ENCODE measurements at places on chromosomes 5 and 9.

DNA sequence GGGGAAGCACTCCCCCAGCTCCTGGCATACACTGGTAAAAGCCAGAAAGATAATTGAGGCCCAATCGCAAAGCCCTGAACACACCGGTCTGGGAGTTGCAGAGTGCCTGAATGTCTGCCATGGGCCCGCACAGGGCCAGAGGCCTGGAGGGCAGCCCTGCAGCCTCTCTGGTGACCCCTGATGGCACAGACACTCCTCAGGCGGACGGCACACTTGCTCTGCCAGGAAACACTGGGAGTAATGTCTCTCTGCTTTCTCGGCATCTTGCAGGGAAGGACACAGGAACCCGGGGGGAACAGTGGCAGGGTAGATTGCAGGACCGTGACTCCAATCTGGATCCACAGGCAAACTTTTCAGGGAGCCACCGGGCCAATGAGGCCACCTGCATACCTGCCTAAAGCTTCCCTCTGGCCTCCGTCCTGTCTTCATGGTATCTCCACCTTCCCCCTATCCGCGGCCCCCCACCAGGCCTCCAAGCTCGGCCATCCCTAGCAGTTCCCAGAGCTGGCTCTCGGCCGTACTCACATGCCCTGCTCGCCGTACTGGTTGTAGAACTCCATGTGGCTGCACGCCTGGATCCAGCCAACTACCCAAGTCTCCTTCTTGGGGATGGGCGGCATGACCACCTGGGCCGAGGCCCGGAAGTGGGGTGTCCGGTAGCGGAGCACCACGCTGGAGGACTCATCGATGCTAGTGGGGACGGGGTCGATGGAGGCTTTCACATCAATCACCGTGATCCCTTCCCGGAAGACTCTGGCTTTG, 797 bp downstream of the FAM78A start:
- no peak for DNase-seq

DNA sequence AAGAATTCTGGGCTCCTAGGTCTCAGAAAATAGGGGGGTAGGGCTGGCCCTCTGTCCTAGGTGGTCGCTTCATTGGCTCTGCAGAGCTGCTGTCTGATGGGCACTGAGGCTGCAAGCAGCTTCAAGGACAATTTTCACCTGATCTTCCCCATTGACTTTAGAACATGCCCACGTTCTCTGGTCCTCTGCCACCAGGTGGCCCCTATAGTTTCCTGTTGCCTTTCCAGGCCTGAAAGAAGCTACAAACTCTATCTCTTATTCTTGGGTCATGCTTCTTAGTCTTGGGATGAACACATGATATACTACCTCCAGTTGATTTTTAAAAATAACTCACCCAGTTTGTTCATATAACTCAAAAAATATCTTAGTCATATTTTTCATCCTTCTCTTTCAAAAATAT, 26.3 kb downstream of the SPZ1 start:
- no peak for DNase-seq

- no peak for DNase-seq
Observed at GRCh38 chr5:149019679-149020078, 43.2 kb downstream of the SH3TC2 start.

GRCh38 chr9:107294756-107295155, 11.7 kb downstream of the RAD23B start:
- DNase-seq: no peak

- DNase-seq: peak; percentile 59
Observed at GRCh38 chr5:14109041-14109747, 33.9 kb upstream of the TRIO start.

DNA sequence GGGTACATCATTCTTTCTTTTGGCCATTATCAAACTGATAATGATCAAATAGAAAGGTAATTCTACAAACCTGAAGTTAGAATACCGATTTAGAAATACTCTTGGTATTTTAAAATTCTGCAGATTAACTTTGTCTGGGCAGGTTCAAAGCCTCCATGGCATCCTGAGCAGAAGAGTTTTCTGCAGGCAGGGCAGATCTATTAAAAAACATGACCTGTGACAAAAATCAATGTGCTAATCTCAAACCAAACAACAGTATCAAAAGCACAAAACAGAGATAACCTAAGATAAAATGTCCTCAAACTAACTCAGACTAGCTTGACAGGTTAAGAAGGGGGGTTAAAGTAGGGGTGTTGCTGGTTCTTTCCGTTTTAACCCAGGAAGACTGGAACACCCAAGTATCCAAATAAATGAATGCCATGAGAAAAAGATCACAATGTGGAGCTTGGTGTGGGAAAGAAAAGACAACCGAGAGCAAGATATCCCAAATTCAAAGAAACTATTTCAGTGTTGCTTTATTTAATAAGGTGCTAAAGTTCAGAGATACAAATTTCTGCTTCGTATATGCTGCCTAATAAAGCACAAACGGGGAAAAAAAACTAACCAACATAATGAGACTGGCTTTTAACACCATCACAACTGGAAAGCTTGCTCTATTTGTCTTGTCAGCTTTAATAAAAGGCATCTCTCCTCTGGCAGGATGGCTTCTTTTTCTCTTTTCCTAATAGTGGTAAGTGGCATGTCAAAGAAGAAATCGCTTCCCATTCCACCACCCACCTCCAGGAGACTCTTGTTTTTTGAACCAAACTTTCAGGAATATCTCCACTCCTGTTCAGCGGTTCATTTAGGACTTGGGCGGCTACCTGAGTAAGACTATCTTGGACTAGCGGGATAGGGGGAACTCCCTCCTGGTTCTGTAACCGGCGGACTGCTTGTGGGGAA, 2.3 kb downstream of the EFNA5 start:
- DNase-seq: no peak

DNA sequence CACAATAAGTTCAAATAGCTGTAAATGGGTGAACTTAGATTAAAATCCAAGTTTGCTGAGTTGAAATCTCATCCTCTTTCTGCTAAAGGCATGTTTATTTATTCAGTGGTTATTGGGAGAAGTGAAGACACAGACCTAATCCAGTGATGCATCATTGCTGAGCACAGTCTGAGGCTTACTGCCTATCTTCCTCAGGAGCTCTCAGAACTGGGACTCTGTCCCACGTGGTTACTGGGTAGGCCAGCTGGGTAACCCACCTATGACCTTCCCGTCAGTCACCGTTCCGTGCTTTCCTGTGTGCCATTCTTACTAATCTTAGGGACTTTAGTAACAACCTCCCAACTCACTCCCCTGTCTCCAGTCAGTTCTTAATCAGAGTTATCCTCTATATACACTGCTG, 226.8 kb upstream of the ATP10B start:
- DNase-seq: no peak

DNA sequence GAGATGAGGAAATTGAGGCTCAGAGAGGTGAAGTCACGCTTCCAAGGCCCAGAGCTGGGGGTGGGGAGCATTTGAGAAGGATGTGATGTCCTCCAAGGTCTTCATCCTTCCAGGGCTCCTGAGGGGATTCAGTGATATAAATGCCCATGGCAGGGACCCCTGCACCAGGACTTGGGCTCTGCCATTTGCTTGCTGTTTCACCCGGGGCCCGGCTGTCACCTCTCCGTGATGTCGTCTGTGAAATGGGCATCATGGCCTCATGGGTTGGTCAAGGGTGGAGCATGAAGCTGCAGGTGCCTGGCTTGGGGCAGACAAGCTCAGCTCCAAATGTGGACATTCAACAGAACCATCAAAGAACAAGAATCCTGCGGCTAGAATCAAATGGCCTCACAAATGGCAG, 253.1 kb downstream of the PBX3 start:
- no peak for DNase-seq

- no peak for DNase-seq
Observed at GRCh38 chr5:84725946-84726570, 341.4 kb upstream of the EDIL3 start.

GRCh38 chr5:116764941-116765340, 190.3 kb upstream of the SEMA6A start:
- no peak for DNase-seq

DNA sequence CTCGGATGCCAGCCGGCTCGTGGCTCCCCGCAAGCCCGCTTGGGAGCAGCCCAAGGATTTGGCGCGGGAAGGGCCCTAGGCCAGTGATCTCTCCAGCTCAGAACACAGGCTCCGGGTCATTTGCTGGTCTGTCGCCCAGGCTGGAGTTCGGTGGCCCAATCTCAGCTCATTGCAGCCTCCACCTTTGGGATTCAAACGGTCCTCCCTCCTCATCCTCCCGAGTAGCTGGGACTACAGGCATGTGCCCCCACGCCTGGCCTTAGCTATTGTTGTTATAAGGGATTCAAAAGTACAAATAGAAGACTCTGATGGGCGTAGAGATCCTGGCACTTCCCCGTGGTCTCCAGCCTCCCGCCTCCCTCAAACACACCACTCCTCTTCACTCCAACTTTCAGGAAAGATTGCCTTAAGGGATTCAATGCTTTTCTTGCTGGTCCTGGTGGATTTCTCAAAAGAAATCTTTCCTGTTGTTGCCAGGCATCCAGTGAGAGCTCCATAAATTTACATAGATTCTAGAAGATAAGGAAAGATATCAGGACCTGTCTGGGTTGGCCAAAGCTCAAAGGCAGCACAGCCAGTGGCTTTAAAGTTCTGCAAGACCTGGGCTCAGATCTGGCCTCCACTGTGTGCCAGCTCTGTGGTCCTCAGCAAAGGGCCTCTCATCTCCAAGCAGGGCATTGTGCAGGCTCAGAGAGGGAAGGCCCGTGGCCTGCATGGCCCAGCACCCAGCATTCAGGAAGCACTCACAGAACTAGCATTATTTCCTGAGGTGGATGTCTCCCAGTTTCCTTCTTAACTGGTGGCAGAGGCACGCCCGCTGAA, 1.0 kb downstream of the AIF1L start:
- DNase-seq: no peak

GRCh38 chr5:125411071-125411743, 664.8 kb upstream of the ZNF608 start:
- DNase-seq: no peak

GRCh38 chr5:157611571-157612476, 36.2 kb upstream of the ADAM19 start:
- no peak for DNase-seq

DNA sequence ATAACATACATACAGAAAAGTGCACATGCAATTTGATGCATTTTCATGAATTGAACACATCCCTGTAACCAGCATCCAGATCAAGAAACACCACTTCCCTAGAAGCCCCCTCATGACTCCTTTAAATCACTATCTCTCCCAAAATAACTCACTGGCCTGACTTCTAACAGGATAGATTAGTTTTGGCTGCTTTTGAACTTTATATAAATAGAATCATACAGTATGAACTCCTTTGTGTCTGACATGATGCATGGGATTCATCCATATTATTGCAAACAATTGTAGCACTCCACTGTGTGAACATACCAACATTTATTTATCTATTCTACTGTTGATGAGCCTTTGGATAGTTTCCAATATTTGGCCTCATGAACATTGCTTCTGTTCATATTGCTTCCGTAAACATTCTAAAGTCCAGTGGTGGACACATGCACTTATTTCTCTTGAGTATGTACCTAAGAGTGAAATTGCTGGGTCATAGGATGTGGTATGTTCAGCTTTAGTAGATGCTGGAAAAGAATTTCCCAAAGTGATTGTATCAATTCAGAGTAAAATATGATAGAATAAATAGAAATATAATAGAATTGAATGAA, 148.7 kb upstream of the GDNF start:
- no peak for DNase-seq

DNA sequence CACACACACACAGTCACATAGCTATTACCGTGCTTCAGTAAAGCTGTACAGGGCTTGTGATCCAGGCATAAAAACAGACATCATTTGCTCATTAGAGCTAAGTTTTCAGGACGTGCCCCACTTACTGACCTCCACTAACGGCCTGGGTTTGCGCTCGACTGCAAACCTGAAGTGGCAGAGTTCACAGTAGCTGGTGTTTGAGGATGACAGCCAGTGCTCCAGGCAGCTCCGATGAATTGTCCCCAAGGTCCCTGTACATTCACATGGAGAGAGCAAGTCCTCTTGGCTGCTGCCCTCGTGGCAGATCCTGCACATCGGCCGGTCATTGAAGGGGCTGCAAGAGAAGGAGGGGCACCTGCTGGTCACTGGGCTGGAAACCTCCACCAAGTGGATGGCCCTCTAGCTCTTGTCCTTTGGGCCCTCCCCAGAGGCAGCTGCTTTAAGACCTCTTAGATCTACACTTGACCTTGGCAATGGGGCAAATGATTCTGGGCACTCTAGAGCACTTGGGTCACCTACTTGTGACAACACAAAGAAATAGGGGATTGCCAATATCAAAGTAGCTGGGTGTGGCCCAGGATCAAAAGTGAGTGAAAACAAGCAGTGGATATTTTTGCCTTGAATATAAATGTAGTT, 115.4 kb downstream of the MARCHF3 start:
- DNase-seq: no peak

DNA sequence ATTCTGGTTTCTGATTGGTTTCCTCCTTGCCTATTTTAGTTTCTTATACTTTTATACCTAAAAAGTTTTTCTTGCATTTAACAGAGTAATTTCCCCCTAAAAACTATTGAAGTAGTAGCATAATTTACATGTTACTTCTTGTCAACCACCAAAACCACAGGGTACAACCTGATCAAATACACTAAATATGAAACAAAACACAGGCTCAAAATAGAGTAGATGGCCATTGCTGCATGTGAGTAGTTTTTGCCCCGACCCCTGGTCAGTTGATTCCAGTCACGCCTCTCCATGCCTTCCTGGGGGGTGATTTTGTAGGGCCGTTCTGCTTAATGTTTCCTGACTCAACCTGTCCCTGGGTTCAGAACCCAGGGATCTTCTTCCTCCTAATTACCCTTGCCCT, 101.8 kb downstream of the TLE4 start:
- DNase-seq: no peak

- DNase-seq: no peak
Observed at GRCh38 chr5:138956801-138957200, 81.7 kb upstream of the LRRTM2 start.

- no peak for DNase-seq
Observed at GRCh38 chr5:80763211-80763610, 108.4 kb upstream of the DHFR start.

- no peak for DNase-seq
Observed at GRCh38 chr5:135738564-135738875, 95.9 kb upstream of the SLC25A48 start.

GRCh38 chr9:83355729-83356151, 182.5 kb downstream of the FRMD3 start:
- no peak for DNase-seq

GRCh38 chr5:132222649-132223038, 5.0 kb downstream of the P4HA2 start:
- DNase-seq: no peak

DNA sequence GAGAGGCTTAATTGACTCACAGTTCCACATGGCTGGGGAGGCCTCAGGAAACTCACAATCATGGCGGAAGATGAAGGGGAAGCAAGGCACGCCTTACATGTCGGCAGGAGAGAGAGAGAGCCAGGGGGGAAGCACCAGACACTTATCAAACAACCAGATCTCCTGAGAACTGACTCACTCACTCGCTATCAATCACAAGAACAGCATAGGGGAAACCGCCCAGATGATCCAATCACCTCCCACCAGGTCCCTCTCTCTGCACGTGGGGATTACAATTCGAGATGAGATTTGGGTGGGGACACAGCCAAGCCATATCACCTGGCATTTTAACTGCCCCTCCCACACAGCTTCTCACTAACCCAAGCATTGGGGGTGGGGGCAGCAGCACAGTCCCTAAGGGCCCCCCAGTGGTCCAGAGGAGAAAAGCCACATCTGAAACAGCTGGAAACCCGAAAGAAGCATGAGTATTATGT, 76.1 kb upstream of the ASS1 start:
- DNase-seq: no peak

GRCh38 chr5:121969660-121970295, 8.0 kb downstream of the SRFBP1 start:
- DNase-seq: no peak

All from GM04503 (cell line).